Right lobe of liver (tissue), 6 donors: ENCODE measurements at places on chromosomes 1 and 21.
A peak's percentile ranks its signal among the peaks of the same experiment; 100 is the strongest.

- no peak for DNase-seq
Measured at GRCh38 chr1:27114546-27114945, 40.4 kb downstream of the SLC9A1 start.

- no peak for DNase-seq
Measured at GRCh38 chr1:26395754-26396153, 14.9 kb upstream of the LIN28A start.

GRCh38 chr1:22131875-22132486 lies 10.9 kb downstream of the WNT4 start:
- DNase-seq: no peak

DNA sequence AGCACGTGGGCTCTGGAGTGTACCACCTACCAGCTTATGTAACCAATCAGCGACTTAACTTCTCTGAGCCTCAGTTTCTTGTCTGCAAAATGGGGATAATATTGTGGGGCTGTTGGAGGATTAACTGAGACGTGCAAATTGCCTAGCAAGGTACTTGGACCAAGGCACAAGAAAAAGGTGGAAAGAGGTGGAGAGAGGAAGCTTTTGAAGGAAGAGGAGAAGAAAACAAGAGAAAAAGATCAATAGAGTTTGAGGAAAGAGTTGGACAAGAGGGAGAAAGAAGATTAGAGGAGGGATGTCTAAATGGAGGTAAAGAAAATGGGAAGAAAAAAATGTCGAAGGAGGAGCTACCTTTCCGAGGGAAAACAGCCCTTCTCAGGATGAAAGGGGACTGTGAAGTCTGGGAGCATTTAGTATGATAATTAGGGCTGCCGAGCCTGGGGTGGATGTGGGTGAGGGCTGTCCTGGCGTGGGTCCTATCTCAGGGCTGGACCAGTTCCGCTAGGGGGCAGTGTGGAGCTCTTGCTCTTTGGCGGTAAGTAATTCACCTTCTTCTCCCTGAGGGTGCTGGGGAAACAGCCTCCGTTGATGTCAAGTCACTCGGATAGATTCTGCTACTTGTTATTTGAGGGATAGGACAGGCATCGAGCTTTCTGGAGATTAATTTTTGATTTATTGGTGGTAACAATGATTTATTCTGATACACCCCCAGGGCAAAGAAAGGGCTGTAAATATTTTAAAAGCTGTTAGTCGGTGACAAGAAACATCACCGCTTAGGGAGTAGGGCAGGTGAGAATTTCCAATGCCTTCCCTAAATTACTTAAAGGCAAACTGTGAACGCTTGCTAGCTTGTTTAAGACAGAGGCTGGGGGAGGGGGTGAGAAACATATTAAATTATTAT lies 79.0 kb upstream of the NFASC start:
- peak; percentile 70 for DNase-seq

GRCh38 chr1:159802111-159802510 lies at the start of gene FCRL6:
TSS of gene FCRL6 (plus strand) at chr1:159802360. CDS start at chr1:159802425, 65 bp downstream.
- no peak for DNase-seq

- no peak for DNase-seq
Measured at GRCh38 chr1:56709269-56709880, 64.3 kb downstream of the PRKAA2 start.

DNA sequence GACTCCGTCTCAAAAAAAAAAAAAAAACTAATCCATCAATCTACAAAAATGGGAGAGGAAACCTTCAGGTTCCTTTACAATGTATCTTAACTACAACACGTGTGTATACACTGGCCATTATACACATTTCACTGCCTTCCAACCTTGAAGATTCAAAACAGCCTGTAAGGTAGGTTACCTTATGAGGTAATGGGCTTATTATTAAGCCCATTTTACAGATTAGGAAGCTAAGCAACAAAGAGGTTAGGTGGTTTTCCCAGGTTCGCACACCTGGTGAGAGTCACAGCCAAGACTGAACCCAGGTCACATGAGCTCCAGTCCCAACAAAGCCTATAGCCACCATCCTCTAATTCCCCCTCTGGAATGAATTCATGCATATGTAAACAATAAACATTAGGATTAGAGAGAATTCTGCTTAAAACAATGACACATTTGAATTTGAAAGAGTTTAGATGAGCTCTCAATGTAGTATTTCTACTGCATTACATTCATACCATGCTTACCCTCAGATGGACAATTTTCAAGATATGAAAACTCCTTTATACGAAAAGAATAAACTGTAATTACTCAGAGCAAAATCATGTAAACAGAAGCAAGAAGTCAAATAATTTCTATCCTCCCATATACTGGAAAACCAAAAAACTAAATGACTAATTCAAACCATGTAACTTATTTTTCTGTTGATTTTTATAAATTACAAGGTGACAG lies 54.8 kb downstream of the EIF4G3 start:
- no peak for DNase-seq

- no peak for DNase-seq
Measured at GRCh38 chr1:106910798-106911197, 145.7 kb upstream of the PRMT6 start.

DNA sequence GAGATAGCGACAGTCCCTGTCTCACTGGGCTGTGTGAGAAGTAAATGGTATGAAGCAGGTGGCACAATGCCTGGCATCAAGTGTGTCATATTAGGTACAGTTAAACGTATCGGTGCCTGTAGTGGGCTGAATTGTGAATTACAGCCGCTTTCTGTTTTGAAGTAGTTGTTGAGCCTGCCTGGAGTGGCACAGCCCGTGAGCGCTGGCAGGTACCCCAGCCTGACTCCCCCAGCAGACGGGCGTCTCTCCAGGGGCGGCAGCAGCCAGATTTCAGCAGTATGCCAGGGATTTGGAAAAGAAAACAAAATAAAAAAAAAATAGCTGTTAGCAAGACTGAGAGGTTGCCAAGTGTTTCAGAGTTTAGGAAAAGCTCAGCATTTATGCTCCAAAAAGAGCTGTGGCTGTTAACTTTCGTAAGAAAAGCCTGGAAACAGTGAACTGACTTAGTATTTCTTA lies 26.6 kb upstream of the GPR153 start:
- no peak for DNase-seq

DNA sequence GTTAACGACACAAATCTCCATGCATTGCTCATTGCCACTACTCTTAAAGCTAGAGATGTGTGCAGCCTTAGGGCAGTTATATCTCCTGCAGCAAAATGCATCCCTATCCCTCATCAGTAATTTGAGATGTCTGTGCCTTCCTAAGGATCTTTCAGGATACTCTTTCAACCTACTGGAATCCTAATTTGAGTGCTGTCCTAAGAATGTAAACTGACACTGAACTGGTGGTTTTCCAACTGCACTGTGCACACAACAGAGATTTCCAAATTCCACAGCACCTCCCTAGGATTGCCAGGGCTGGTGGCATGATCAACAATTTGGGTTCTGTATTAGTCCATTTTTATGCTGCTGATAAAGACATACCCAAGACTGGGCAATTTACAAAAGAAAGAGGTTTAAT lies 193.9 kb downstream of the LTN1 start:
- peak; percentile 50 for DNase-seq

- DNase-seq: no peak
Measured at GRCh38 chr1:172764378-172764777, 105.5 kb downstream of the FASLG start.

- peak; percentile 66 for DNase-seq
Measured at GRCh38 chr1:218463194-218464156, 118.3 kb downstream of the TGFB2 start.

GRCh38 chr1:97499667-97500066 lies 421.2 kb downstream of the DPYD start:
- no peak for DNase-seq

GRCh38 chr1:66367369-66367768 lies 166.6 kb upstream of the SGIP1 start:
- no peak for DNase-seq

- DNase-seq: no peak
Measured at GRCh38 chr1:55211863-55212262, 3.3 kb downstream of the USP24 start.

DNA sequence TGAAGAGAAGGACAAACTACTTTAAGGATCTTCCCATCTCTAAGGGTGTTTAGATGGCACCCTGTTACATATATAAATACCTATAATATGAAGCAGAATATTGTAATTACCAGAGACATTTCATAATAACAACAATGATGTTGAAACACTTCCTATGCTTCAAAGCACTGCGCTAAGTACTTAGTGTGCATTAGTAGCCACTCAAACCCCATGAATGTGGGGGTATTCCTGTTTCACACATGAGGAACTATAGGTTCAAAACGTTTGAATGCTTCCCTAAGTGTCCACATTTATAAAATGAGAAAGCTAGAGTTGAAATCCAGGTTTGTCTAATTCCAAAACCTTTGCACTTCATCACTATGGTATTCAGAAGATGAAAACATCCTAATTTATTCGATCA lies 18.5 kb upstream of the OR10J5 start:
- DNase-seq: no peak

GRCh38 chr1:171877701-171878100 lies 36.4 kb downstream of the DNM3 start:
- no peak for DNase-seq

GRCh38 chr1:37795340-37796125 lies 1.9 kb downstream of the MANEAL start:
- no peak for DNase-seq

DNA sequence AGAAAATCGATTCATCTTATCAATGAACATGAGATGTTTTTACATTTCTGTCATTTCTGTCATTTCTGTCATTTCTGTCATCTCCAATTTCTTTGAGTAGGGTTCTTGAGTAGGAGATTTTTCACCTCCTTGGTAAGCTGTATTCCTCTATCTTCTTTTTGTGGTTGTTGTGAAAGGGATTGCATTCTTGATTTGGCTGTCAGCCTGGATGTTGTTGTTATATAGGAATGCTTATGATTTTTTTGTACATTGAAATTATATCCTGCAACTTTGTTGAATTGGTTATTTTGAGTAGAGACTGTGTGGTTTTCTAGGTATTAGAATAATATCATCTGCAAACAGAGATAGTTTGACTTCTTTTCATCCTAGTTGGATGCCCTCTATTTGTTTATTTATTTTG lies 1233.7 kb downstream of the PLA2G4A start:
- no peak for DNase-seq

GRCh38 chr1:111704776-111705175 lies 34.4 kb downstream of the INKA2 start:
- DNase-seq: no peak

- no peak for DNase-seq
Measured at GRCh38 chr1:113088972-113089371, 16.0 kb downstream of the LRIG2 start.

- no peak for DNase-seq
Measured at GRCh38 chr1:196611873-196612272, 3.6 kb upstream of the KCNT2 start.

DNA sequence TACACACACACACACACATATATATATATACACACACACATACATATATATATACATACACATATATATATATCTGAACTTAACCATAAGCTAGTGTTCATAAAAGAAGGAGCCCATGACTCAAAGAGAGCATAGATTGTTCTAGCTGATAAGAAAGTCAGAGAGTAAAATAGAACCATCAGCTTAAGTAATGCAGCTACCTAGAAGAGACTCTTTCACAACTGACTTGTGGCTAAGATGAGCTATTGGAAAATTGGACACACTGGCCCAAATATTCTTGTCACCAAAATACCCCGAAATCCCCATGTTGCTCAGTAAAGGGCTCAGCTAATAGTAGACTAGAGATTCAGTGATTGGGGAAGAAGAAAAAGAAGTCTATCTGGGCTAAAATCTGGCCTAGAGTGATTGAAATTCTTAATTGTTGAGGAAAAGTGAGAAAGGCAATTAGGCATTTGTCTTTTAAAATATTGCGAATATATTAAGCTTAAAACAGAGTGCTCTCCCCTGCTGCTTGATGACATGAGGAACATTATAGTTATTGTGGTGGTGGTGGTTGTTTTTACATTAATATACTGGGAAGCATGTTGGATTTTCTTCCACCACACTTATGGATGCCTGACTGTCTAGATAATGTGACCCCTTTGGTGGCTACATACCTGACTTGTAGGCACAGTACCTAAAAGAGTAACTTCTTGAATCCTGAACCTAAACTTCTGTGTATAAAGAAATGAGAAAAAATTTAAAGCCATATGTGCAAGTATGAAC lies 6.3 kb downstream of the SLAMF1 start:
- DNase-seq: no peak

DNA sequence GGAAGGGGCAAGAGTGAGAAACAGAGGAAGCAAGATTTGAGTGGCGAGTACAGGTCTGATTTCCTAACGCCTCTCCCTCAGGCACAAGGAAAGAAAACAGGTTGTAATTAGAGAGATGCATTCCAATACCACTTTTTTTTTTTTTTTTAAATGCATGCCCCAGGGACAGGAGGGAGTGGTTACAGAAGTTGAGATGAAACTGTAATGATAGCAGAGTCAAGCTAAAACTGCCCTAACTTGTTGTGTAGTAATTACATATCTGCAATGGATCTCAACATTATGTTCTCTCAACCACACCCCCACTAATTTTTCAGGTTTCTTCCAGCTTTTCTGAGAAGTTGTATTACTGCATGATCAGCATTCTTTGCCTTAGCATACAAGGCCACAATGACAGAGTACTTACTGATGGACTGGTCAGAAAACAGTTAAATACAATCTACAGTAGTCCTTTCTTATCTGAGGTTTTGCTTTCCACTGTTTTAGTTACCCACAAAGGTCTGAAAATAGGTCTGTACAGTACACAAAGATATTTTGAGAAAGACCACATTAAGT lies 5.5 kb downstream of the ETV3 start:
- DNase-seq: no peak

DNA sequence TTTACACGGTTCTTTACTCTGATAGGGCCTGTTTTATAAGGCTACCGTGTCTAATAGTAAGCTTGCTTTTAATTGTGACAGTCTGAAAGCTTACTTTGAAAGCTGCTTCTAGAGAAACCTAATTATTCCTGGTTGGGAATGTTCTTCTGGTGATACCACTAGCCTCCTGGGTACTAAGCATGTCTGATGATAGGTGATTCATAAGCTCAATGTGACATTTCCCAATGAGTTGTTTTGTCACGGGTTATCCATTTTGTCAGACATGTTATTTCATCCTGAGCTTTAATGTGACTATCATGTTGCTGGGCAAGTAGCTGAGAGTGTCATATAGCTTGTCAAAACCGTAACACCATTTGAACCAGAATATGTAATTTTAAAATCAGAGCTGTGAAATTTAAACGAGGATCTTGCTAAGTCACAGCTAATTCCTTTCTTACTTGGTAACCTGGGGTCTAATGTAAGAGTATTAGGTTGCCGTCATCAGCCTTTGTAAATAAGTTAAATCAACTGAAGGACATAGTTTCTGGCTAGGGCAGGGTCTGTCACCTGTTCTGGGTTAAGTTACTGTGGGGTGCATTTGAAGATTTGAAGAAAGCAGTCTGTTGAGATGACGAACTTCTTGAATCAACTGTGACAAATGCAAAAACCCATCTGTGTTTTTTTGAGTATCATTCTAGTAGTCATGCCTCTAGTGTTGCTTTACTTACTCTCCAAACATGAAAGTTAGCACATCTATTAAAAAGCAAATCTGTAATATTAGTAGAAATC lies 529.2 kb downstream of the USP25 start:
- DNase-seq: no peak
